ENCODE measurements at places on chromosomes 7 and 10. TPM values are rescaled to one million over a fixed set of nuclear protein-coding genes. Genes with fewer than 3 reads are reported as not detected.

The ELOVL3 gene
- not detected for total RNA-seq

The SVIL gene
- total RNA-seq: 152 TPM

The SPDYE16 gene
- not detected for total RNA-seq

The ITPRIP gene
- total RNA-seq: 24.9 TPM

The VSTM2A gene
- total RNA-seq: not detected

The FAM170B gene
- not detected for total RNA-seq

The ZNF425 gene
- 1.0 TPM for total RNA-seq

The AKR1D1 gene
- total RNA-seq: not detected

The IFIT1B gene
- total RNA-seq: not detected

The SPDYE6 gene
- not detected for total RNA-seq

The CPED1 gene
- total RNA-seq: 0.86 TPM

The AKR1C3 gene
- 144 TPM for total RNA-seq

The PON2 gene
- 113 TPM for total RNA-seq

The GNAT3 gene
- not detected for total RNA-seq

The HOXA9 gene
- 27.9 TPM for total RNA-seq

The SMO gene
- 3.1 TPM for total RNA-seq

The MYL7 gene
- total RNA-seq: not detected

The TUBB8 gene
- total RNA-seq: not detected

The GPR141 gene
- total RNA-seq: not detected

The FGL2 gene
- total RNA-seq: 0.13 TPM

The CUBN gene
- total RNA-seq: 5.2 TPM

The TFR2 gene
- 0.43 TPM for total RNA-seq

The HABP2 gene
- total RNA-seq: not detected

The ASAH2 gene
- total RNA-seq: 0.27 TPM

The GPER1 gene
- 1.5 TPM for total RNA-seq

The DLD gene
- 116 TPM for total RNA-seq

The CYP17A1 gene
- total RNA-seq: not detected

The TCAF2 gene
- total RNA-seq: 31.0 TPM

The POLR2J2 gene
- 7.7 TPM for total RNA-seq

The AS3MT gene
- 1.8 TPM for total RNA-seq

The C10orf62 gene
- not detected for total RNA-seq

The COL13A1 gene
- 73.0 TPM for total RNA-seq

The TEX47 gene
- not detected for total RNA-seq

The UTF1 gene
- not detected for total RNA-seq

The SP8 gene
- not detected for total RNA-seq

The PAX4 gene
- total RNA-seq: not detected

The INHBA gene
- 19.5 TPM for total RNA-seq

The UCN3 gene
- not detected for total RNA-seq

The OTUD1 gene
- total RNA-seq: 5.4 TPM

The FGFBP3 gene
- total RNA-seq: 0.27 TPM

The NPC1L1 gene
- total RNA-seq: not detected

The OR2A5 gene
- not detected for total RNA-seq

The ASIC3 gene
- total RNA-seq: not detected

The UBN2 gene
- total RNA-seq: 11.3 TPM

The GFRA1 gene
- not detected for total RNA-seq

The VPS37D gene
- 2.1 TPM for total RNA-seq

The PTPN20 gene
- 0.57 TPM for total RNA-seq

Data from thoracic aorta endothelial cell (primary cell).